ENCODE measurements at places on chromosomes 7 and 10. TPM values are rescaled to one million over a fixed set of nuclear protein-coding genes. Genes with fewer than 3 reads are reported as not detected.

GRCh38 chr10:95542330-95542729 is 18.8 kb downstream of the SORBS1 start:
- DNase-seq = no peak

DNA sequence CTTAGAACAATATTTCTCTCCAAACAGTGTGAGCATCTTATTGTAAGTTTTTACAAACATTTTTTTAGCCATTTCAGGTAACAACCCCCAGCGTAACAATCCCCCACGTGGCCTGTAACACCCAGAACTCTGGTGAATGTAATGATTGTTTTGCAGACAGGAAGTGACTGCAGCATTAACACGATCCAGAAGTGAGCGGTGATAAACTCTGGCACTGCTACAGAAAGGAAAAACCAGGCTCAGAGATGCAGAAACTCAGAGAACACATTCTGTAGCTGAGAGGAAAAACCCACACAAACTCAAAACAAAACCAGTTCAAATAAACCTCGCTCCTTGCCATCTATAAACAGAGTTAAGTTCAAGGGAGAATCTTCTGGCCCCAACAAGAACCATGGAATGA is 285.7 kb downstream of the FGFR2 start:
- no peak for DNase-seq

- no peak for DNase-seq
Observed at GRCh38 chr7:48263311-48263650, 92.0 kb downstream of the ABCA13 start.

DNA sequence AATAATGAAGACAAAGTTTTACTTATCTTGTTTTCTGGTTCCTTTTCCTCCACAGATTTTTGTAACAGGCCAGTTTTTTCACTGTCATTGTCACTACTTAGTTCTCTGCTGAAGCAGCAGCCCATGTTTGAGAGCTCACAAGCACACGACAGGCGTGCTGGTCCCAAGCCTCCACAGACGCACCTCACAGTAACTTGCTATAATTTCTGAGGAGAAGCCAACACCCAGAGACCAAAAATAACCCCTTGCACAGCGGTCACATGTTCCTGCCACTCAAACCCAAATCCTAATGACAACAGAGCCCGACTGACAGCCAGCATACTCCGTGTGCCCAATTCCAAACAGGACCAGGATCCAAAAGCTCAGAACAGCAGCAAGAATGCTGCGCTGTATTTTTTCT is 58.5 kb downstream of the LARP4B start:
- no peak for DNase-seq

DNA sequence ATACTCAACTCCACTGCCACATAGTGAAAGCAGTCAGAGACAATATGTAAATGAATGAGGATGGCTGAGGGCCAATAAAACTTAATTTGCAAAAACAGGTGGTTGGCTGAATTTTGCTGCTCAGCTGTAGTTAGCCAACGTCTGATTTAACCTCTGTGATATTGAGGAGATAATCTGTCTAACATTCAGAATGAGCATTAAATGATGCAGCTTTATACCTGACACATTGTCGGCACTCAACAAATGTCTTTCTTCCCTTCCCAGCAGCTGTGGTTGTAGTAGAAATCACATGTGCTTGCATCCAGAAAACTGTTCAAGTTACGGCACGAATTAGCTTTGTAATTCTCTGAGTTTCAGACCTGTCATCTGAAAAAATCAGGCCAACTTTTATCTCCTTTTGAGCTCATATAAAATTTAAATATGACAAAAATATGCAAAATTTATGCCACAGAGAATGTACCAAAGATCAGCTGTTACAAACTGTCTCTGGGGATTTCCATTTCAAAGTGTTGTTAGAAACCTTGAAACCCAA is 1239.7 kb downstream of the GATA3 start:
- no peak for DNase-seq

Gene NAT16
- not detected for total RNA-seq

Gene HOXA1
- 2.0 TPM for total RNA-seq

Gene CACNB2
- total RNA-seq = 12.1 TPM

Gene RPP30
- total RNA-seq = 39.7 TPM
